ENCODE measurements at places on chromosomes 1 and 21. TPM values are rescaled to one million over a fixed set of nuclear protein-coding genes. Genes with fewer than 3 reads are reported as not detected.

The CD1C gene
- not detected for total RNA-seq

The ABL2 gene
- 10.2 TPM for total RNA-seq

The FAM3B gene
- not detected for total RNA-seq

The EPHA2 gene
- total RNA-seq, result 45.6 TPM
